ENCODE measurements at places on chromosomes 13 and 19. TPM values are rescaled to one million over a fixed set of nuclear protein-coding genes. Genes with fewer than 3 reads are reported as not detected.

CEACAM21 gene
- 0.27 TPM for total RNA-seq

CLEC4G gene
- total RNA-seq = not detected

PSG4 gene
- not detected for total RNA-seq

ADAMTS10 gene
- total RNA-seq = 2.4 TPM

FCHO1 gene
- total RNA-seq = 0.93 TPM

ARHGEF1 gene
- 51.7 TPM for total RNA-seq

KLHL1 gene
- total RNA-seq = not detected

UBE2L5 gene
- not detected for total RNA-seq

PLIN4 gene
- under 0.01 TPM for total RNA-seq

FOXA3 gene
- total RNA-seq = not detected

SBNO2 gene
- 26.5 TPM for total RNA-seq

GNG8 gene
- not detected for total RNA-seq

ZNF181 gene
- total RNA-seq = 12.9 TPM

IL12RB1 gene
- not detected for total RNA-seq

MBD3L5 gene
- total RNA-seq = not detected

LGALS4 gene
- total RNA-seq = 0.13 TPM

FUT2 gene
- total RNA-seq = not detected

CEACAM4 gene
- total RNA-seq = not detected

NLRP5 gene
- total RNA-seq = not detected

METTL21C gene
- total RNA-seq = not detected

RASGRP4 gene
- not detected for total RNA-seq

NLRP7 gene
- total RNA-seq = not detected

CAMSAP3 gene
- 0.13 TPM for total RNA-seq

TPP2 gene
- 95.3 TPM for total RNA-seq

LACC1 gene
- total RNA-seq = 15.0 TPM

FFAR1 gene
- total RNA-seq = not detected
